ENCODE measurements at places on chromosomes 1 and 21.
A peak's percentile ranks its signal among the peaks of the same experiment; 100 is the strongest.

- no peak for DNase-seq
Measured at GRCh38 chr1:43331688-43332087, 5.9 kb upstream of the MPL start.

GRCh38 chr1:206582971-206583706 lies 29.1 kb downstream of the EIF2D start:
- no peak for DNase-seq

DNA sequence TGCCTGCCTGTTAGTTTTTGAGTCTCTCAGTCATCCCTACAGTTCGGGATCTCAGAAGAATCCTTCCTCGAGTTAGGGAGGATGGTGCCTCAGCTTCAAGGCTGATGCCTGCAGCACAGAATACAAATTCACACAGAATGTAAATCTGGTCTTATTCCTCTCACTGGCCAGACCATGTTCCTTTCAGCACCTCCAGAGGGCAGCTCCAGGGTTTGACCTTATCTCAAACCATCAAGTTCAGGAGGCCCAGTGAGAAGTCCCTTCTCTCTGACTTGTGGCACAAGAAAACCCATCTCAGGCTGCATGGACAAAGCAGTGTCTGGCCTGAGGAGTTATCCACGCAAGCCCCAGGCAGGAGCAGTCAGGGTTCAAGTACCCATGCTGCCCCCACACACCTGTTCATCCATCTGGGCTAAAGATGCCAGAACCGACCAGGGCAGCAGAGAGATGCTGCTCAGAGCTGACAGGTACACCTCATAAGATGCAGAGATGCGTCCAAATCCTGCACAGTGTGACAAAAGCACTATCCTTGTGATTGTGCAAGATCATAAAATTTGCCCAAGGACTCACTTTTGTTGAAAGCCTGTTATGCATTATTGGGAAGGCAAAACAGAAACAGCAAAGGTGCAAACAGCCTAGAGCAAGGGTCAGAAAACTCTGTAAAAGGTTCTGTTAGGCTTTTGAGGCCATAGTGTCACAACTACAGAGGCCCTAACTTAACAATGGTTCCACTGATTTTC lies 49.8 kb downstream of the BCAR3 start:
- no peak for DNase-seq

DNA sequence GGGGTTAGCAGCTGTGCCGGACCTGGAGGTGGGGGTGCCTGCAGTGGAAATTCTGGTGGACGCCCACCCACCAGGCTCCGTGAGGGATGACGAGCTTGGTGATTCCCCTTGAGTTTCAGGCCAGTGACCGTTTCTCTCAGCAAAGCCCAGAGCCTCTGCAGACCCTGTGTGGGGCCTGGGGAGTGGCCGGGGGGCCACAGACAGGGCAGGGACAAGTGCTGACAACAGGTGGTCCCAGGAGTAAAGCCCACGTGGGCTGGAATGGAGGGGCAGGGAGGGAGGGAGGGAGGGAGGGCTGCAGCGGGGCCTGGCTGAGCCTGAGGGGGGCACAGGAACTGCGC lies 52.8 kb downstream of the COL18A1 start:
- no peak for DNase-seq

DNA sequence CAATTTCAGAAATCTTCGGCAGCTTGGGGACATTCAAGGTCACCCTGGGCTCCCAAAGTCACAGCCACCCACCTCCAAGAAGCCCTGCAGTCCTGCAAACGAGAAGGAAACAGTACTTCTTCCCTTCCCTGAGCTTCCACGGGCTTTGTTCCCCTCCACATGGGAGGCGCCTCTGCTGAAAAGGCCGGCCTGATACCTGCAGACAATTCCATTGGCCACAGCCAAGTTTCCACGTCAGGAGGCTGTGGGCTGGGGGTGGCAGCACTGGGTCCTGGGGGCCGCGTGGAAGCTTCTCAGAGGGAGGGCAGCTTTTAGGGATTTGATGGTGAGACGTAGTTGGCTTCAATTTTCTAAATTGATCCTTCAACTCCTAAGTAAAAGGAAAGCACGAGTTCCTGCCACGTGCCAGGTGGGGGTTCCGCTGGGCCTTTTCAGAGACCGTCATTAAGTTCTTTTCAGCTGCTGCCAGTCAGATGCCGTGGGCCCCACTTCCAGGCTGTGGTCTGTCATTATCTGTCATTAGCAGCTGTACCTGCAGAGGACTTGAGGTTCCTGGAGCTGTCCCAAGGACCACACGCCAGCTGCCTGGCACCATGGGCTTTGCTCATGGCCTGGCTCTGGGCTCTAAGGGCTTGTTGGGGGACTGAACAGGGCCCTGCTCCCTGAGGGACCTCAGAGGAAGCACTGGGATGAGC lies 98.7 kb downstream of the CRYAA start:
- DNase-seq = peak; percentile 66

GRCh38 chr1:205775015-205775716 lies at the start of gene RAB29:
Gene RAB29, minus strand, starts transcription at chr1:205775482. Its CDS starts 526 bp downstream, at chr1:205774956.
- DNase-seq = peak; percentile 91

Measured in kidney (tissue), 22 donors.